ENCODE measurements at places on chromosomes 1 and 21.
A peak's percentile ranks its signal among the peaks of the same experiment; 100 is the strongest.

DNA sequence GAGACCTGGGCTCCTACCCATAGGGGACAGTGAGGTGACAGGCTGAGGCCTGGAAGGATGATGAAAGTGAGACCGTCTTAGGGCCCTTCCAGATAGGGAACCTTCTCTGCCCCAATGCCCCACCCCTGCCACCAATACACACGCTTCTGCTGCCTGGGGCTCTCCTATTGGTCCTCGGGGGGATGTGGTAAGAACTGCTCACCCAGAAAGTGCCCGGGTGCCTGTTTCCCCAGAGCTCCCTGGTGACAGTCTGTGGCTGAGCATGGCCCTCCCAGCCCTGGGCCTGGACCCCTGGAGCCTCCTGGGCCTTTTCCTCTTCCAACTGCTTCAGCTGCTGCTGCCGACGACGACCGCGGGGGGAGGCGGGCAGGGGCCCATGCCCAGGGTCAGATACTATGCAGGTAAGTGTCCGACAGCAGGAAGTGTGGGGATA is 948 bp downstream of the SEMA4A start:
- DNase-seq = no peak

DNA sequence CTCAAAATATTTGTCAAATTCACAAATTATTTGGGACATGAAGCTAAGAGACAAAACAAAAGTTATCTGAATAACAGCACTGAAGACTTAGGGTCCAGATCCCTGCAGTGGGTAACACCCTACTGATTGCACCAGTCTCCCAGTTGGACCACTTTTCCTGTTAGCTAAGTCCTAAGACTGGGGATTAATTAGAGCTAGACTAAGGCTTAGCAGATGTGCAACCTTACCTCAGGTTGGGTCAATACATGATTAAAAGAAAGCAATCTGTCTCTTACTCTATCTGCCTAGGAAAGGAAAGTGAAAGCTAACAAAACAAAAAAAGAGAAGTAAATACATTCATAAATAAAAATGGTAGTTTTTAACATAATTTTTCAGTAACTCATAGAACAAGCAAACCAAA is 737.2 kb upstream of the CHRM3 start:
- no peak for DNase-seq

DNA sequence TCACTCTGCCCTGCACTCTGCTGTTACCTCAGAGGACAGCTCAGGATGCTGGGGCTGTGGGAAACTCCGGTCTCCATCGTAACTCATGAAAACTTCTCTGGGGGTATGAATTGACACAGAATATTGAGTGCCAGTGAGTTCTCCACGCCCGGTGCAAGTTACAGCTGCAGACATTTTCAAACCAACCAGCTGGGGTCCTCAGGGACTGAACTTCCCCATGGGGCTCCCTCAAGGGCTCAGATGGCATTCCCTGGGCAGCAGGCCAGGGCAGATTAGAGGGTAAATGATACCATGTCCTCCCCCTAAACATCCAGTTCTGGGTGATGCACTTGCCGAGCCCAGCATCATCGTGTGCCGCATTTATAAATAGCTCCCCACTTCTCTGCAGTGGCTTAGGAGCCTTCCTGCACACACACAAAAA is 27.8 kb upstream of the CCSAP start:
- DNase-seq = peak; percentile 78

DNA sequence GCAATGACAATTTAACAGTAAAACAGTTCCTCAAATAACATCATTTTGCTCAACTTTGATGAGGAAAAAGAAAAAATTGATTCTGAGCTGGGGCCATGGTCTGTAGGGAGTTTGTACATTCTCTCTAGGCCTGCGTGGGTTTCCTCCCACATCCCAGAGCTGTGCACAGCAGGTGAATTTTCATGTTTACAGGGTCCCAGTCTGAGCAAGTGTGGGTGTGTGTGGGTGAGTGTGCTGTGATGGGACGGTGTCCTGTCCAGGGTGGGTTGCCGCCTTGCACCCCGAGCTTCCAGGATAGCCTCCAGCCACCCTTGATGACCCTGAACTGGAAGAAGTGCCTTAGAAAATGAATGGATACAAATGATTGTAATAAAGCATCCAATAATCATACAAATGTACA is 75.6 kb upstream of the BCL10 start:
- DNase-seq = no peak

GRCh38 chr1:204780630-204781029 is 90.0 kb upstream of the NFASC start:
- no peak for DNase-seq

- no peak for DNase-seq
Measured at GRCh38 chr1:46309401-46310159, 6.1 kb downstream of the UQCRH start.

DNA sequence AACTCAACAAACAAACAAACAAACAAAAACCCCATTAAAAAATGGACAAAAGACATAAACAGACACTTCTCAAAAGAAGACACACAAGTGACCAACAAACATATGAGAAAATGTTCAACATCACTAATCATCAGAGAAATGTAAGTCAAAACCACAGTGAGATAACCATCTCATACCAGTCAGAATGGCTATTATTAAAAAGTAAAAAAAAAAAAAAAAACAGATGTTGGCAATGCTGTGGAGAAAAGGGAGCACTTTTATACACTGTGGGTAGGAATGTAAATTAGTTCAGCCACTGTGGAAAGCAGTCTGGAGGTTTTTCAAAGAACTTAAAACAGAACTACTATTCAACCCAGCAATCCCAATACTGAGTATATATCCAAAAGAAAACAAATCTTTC is 94.7 kb downstream of the PLPP3 start:
- DNase-seq = no peak

DNA sequence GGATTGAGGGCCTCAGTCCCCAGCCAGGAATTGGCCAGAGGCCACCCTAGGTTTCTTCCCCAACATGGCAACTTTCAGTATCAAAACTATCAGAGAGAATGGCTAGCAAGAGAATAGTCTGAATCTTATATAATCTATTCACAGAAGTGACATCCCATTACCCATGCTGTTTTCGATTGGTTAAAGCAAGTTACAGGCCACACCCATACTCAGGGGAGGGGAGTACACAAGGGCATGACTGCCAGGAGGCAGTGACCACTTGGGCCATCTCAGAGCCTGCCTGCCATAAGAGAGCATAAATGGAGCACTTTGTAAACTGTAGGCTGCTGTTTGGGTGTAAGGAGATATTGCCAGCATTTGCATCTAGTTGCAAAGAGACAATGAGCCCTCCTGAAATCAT is 65.4 kb downstream of the FAM163A start:
- no peak for DNase-seq

DNA sequence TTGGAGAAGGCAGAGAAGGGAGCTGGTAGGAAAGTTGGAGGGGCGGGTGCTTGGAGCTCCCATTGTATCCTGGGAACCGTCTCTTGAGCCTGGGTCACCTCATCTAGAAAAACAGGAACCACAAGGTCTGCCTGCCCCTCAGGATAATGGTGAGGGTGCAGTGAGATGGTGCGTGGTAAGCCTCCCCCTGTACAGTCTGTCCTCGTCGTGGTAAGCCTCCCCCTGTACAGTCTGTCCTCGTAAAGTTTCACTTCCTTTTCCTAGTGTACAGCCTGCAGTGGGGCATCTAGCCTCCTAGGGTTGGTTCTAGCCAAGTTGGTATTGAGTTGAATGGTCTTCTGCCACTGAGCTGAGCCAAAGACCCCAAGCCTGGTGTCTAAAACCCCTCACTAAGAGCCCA is 66.5 kb upstream of the IGSF21 start:
- no peak for DNase-seq

GRCh38 chr1:210476730-210477129 is 148.0 kb downstream of the HHAT start:
- DNase-seq = no peak

DNA sequence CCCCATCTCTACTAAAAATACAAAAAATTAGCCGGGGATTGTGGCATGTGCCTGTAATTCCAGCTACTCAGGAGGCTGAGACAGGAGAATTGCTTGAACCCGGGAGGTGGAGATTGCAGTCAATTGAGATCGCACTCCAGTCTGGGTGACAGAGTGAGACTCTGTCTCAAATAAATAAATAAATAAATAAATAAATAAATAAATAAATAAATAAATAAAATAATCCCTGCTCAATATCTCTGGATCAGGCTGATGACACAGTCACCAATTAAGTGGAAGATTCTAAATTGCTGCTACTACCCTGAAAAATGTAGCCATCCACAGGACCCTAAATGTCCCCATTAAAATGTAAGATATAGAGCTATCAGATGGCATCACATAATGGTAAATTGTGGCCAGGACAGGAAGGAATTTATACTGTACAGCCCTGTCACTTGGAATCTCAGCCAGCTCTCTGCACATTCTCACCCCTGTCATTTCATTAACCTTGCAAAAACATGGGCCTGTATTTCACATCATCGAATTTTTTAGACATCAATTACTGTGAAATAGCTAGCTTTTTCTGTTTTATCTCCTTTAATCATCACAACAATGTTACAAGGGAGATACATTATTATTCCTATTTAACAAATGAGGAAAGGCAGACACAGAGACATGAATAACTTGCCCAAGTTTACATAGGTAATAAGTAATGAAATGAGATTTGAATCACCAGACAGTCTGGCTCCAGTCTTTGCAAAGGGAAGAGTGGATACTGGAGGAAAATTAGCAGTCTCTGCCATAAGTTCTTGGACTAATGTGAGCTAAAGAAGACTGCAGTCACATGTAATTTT is 56.7 kb upstream of the NTPCR start:
- no peak for DNase-seq

- DNase-seq = peak; percentile 69
Measured at GRCh38 chr1:234915924-234916675, 212.5 kb downstream of the TOMM20 start.

DNA sequence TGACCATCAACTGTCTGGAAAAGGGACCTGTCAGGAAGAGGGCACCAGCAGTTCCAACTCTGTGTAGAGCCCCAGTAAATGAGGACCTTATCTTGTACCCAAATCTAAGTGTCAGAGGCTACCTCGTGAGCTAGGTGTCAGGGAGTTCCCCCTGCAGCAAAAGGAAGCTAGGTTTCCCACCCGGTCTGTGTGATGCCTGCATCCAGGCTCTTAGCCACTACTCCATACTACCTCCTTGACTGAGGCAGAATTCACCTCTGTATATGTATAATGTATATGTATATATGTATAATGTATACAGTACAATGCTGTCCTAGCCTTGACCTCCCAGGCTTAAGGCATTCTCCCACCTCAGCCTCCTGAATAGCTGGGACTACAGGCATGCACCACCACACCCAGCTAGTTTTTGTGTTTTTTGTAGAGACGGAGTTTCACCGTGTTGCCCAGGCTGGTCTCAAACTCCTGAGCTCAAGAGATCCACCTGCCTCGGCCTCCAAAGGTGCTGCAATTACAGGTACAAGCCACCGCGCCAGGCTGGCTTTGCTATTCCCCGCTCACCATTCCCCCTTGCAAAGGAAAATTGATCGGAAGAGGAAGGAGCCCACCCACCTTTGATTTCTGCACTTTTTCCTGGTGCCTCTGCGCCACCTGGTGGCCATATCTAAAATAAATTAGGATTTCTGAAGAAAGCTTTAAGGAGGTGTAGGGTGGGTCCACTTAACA is 15.7 kb upstream of the LUZP1 start:
- DNase-seq = peak; percentile 44

- no peak for DNase-seq
Measured at GRCh38 chr1:65674522-65674921, 118.2 kb upstream of the PDE4B start.

GRCh38 chr21:39468559-39468958 is 16.8 kb downstream of the SH3BGR start:
- no peak for DNase-seq

DNA sequence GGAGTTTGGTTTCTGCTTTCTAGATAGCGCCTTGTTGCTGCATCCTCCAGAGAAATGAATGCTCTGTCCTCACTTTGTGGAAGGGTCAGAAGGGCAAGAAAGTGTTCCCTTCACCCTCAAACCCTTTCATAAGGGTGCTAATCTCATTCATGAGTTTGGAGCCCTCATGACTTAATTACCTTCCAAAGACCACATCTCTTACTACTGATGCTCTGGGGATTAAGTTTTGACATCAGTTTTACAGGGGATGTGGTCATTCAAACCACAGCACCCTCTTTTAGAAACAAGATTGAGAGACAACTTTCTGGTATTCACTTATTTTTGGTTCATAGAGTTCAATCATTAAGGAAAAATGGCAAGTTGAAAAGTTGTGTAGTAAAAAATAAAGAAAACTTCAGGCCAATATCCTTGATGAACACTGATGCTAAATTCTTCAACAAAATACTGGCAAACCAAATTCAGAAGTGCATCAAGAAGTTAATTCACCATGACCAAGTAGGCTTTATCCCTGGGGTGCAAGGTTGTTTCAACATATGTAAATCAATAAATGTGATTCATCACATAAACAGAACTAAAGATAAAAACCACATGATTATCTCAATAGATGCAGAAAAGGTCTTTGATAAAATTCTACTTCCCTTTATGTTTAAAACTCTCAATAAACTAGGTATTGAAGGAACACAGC is 442.1 kb downstream of the PTBP2 start:
- DNase-seq = no peak

GRCh38 chr1:163772246-163772645 is 450.5 kb downstream of the NUF2 start:
- no peak for DNase-seq

GRCh38 chr1:91803847-91804545 is 82.0 kb downstream of the TGFBR3 start:
- DNase-seq = no peak

GRCh38 chr1:110591956-110592355 is 14.2 kb downstream of the KCNA2 start:
- no peak for DNase-seq

DNA sequence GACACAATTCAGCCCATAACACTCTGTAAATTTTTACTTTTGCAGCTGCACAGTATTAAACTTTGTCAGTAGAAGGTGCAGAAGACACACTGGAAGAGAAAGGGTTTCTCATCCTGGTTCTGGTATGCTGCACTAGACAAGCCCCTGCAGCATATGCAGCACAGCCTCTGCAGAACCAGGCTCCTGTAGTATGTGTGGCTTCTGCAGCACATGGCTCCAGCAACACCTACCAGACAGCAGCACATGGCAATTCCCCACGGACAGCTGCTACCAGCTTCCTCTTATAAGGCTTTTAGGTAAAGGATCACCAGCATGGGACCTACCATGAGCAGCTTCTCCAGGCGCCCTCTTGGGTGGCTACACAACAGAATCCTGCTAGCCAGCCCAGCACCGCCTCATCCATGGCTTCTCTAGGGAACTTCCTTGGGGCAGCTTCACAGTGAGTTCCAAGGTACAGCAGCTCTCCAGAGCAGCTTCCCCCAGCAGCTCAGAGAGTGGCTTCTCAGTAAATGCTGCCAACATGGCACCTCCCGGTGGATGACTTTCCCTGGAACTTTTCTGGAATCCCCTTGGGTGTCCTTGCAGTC is 534.4 kb upstream of the CXADR start:
- DNase-seq = no peak
